ENCODE measurements at places on chromosomes 6 and 20. TPM values are rescaled to one million over a fixed set of nuclear protein-coding genes. Genes with fewer than 3 reads are reported as not detected.

DNA sequence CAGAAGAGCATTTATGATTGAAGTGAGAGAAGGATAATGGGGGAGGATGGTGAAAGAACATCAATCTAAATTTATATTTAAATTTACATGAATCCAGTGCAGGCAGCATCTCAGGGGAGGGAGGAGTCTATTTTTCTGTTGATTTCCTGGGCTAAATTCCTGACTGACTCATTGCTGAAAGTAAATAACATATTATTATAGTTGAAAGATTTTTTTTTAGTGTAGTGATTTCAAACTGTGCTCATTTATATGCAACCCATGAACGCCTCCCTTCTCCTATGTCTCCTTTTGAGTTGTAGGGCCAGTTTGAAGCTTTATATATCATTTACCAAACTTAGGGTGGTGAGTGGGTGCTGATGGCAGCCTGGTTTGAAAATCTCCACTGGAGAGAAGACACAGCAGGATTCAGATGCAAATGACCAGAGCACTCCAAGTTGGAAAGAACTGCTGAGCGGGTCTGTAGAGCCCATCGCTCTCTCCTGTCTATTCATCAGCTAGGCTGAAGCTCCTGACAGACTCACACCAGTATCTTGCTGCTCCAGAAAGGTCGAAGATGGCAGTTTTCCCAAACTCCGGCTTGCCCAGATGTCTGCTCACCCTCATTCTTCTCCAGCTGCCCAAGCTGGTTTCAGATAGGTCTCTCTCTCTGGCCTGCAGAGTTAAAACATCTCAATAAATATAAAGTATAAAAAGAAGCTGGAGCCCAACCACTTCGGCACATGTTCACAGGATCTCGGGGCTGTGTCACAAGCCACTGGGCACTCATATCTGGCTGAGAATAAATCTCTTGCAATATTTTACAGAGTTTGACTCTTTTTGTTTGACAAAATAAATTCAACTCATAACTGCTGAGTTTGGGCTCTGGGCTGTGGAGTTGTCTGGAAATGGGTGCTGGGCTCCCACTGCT is 18.3 kb downstream of the BTN2A1 start:
- no peak for DNase-seq

HLA-DMB gene
- total RNA-seq, result 0.92 TPM

PBOV1 gene
- total RNA-seq, result not detected

GRCh38 chr6:6591778-6592465 is 3.4 kb downstream of the LY86 start:
- no peak for DNase-seq

- DNase-seq, result no peak
Measured at GRCh38 chr20:58058421-58059259, 169.8 kb downstream of the ANKRD60 start.

DNA sequence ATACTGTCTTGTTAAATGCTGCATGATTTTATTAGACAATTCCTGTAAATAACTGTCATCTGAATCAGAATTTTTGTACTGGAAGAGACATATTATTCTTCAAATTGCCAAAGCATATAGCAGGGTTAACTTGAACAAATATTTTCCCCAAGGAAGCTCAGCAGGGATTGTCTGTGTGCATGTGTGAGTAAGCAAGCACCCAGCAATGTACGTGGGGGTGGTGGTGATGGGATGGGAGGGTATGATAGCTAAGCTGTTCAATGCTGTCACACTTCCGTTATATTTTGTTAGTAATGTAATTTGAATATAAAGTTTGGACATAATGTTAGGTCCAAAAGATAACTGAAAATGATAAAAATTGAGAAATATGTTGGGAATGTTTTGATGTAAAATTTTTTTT is 118.1 kb downstream of the MYB start:
- DNase-seq, result no peak

- no peak for DNase-seq
Measured at GRCh38 chr20:37586078-37586477, 58.4 kb upstream of the BLCAP start.

VIP gene
- not detected for total RNA-seq

BNIP5 gene
- total RNA-seq, result not detected

RCAN2 gene
- not detected for total RNA-seq

GRCh38 chr6:138286698-138287097 is 68.4 kb upstream of the PBOV1 start:
- no peak for DNase-seq

DNA sequence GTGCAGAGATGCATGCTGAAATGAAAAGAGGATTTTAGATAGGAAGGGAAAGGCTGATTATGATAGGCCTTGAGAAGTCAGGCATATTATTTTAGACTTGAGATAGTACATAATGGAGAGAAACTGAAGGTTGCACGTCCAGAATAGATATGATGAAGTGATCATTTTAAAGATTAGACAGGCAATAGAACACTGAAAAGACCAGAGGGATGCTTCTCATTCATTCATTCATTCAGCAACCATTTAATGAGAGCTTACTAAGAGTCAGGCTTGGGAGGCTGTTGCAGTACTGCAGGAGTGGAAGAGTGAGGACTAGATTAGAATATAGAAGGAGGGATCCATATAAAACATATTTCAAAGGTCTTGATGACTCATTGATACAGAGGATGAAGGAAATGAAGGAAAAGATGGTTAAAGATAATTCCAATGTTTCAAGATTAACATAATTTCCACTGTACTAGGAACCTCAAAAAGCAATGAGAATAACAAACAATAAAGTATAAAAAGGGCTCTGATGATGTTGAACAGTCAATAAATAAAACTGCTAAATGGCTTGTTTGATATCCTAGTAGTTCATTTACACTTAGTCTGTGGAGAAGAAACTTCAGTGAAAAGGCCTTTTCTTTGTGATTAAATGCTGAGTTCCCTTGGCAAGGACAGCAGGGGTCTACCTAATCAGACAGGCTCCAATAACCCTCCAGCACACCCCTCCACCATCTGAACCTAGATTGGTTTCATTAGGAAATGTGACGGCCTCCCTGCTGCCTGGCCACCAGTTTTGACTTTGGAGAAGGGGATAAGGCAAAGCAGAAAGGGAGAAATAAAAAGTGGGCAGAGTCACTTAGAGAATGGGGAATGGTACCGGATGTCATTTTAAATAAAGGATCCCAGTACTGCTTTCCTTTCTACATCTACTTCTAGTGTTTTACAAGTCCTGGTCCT is 5.3 kb upstream of the FBXO9 start:
- no peak for DNase-seq

ANKEF1 gene
- total RNA-seq, result 9.7 TPM

GRCh38 chr6:111925296-111925695 is 52.0 kb upstream of the FYN start:
- DNase-seq, result no peak

OLIG3 gene
- total RNA-seq, result not detected

GRCh38 chr6:36847991-36848390 is 8.7 kb upstream of the CPNE5 start:
- DNase-seq, result no peak

GRCh38 chr6:150366118-150366778 is 2.6 kb upstream of the IYD start:
- DNase-seq, result no peak

All from foreskin keratinocyte (primary cell).